ENCODE measurements at places on chromosomes 5 and 9.

DNA sequence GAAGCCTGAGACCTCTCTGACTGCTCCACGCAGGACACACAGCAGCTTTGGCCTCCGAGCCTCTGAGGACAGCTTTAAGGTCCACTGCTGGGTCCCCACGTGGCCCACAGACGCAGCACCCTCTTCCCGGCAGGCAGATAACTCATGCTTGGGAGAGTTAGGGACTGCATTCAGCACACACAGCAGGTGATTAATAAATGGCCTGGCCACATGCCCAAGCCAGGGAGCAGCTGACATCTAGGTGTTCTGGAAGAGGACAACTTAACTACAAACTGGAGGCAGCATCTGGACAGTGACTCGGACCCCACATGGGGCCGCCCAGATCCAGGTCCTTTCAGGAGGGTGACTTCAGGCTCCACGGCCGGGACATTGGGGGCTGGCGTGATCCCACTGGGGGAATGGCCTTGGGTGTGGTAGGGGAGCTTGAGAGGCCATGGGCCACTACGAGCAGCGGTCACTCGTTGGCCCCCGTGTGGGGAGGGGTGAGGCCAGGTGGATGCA lies 11.3 kb downstream of the NINJ1 start:
- DNase-seq: peak; percentile 33

- no peak for DNase-seq
Observed at GRCh38 chr5:5381310-5381913, 41.1 kb upstream of the ICE1 start.

- DNase-seq: no peak
Observed at GRCh38 chr5:119537704-119538103, 85.4 kb downstream of the HSD17B4 start.

- no peak for DNase-seq
Observed at GRCh38 chr5:14182761-14183160, 39.6 kb downstream of the TRIO start.

DNA sequence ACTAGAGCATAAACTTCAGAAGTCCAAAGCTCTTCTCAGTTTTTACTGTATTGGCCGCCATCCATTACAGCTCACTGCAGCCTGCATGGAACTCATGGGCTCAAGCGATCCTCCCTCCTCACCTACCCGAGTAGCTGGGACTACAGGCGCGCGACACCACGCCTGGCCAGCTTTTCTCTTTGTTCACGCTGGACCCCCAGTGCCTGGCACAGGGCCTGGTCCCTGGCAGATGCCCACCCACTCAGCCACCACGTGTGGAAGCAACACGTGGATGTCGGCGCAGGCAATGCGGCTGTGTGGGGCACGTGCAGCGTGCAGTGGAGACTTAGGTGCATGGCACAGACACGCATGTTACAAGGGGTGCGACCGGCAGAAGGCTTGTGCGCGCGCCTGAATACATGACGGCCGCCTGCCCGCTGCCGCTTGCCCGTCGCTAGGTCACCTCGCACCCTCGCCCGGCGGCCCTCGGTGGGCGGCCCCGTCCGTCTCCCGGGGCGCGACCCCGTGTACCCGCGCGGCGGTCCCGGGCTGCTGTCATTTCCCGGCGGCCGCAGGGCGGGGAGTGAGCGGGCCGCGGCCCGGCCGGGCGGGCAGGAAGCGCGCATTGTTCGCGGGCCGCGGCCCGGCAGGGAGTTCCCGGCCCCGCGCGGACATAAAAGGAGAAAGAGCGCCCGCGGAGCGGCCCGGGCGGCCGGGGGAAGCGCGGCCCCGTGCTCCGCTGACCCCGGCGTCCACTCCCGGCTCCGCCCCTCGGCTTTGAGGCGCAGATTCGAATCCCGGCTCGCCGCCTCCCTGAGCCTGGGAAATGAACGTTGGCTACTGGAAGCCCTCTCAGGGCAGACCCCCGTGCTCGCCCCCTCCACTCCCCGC lies 24.1 kb upstream of the PTGS1 start:
- no peak for DNase-seq

DNA sequence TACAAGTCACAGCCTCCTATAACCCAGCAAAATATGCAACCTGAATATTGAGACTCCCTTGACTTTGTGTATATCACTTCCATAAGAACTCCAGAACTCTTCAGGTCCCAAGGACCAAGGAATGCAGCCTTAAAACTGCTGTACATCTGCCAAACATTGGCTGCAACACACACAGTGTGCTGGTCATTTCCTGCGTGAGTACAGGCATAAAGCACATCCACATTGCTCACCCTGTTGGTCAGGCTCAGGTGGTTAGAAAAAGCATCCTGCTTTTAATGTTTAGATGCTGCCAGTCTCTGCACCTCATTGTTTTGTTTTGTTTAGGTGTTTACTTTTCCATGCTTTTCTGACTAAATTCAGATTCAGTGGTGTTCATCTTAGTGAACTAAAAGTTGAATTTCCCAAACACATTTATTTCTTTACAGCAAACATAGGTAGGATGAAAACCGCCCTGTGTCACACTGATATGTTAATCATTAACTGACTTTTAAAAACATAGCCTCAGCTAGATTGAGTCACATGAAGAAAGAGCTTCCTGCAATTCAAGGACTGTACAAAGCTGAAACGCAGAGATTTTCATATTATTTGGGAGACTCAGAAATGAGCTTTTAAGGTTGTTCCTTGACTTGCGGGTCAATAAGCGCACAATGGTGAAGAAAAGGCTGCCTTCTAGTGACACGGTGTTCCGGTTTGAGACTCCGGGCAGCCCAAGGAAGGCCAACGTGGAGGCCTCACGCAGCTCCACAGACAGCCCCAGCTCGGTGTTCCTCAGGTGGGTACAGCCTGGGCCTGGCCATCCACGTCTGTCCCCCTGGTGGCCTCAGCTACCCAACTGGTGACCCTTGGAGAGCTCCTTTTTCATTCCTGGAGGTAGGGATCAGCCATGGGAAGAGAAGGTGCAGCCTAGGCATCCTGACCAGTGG lies 52.2 kb upstream of the GRAMD2B start:
- DNase-seq: no peak

- DNase-seq: no peak
Observed at GRCh38 chr9:68913054-68913453, 100.9 kb downstream of the PRKACG start.

DNA sequence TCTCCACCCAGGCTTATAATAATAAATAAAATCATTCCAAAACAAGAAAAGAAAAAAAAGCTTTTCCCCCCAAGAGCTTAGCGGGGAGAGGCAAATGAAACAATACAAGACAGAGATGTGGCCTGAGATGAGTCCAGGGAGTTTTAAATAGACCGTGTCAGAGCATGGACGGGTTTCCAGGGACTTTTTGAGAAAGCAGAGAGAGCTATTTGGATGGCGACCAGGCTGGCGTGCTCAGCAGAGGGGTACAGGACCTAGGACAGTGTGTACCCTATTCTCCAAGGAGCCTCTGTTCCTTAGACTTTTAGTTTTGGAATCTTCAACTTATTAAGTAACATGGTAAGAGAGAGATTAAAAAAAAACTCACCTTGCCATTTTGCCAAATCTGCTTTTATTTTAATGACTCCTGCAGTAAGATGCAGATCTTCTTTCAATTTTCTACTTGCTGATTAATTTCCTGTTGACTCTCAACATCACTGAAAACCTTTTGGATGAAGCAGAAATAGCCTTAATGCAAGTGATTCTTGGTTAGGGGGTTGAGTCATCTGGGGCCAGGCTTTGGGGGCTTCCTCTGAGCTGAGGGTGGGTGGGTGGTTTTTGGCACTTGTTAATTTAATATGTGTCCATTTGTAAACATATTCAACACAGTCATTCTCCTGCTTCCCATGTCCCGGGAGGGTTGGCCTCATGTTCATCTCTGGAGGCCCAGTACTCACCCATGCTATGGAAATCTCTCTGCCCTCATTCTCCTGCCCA lies 49.6 kb upstream of the OSMR start:
- DNase-seq: no peak

GRCh38 chr9:5838884-5839571 lies 6.1 kb upstream of the ERMP1 start:
- no peak for DNase-seq

DNA sequence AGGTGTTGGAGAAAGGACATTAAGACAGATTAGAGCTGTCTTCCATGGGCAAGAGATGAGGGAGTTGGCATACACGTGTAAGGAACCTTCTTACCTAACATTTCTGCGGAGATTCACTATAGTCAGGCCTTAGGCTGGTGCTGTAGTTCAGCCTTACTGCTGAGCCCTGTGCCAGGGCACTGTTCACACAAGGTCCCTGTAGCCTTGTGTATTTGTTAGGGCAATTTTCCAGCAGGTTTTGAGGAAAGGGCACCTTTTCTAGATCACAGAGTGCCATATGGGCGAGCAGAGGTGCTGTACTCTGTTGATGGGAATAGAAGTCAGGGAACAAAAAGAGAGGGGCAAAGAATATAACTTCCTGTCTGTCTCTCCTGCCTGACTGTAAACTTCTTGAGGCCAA lies 15.6 kb downstream of the PALM2AKAP2 start:
- DNase-seq: no peak

DNA sequence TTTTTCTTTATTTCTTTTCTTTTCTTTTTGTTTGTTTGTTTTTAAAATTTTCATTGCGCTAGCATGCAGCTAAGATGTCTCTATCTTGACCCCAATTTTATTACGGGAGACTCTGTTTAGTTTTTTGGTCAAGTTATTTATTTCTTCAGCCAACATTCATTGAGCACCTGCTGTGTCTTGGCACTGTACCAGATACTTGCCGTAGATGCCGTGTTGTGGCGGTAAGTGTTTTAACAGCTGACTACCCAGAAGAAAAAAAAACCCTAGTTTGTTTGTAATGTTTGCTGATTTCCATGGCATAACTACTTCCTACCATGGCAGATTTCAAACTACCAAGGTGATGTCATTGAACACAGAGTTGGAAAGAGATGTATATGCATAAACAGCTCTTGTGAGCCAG lies 65.0 kb downstream of the UGCG start:
- no peak for DNase-seq

DNA sequence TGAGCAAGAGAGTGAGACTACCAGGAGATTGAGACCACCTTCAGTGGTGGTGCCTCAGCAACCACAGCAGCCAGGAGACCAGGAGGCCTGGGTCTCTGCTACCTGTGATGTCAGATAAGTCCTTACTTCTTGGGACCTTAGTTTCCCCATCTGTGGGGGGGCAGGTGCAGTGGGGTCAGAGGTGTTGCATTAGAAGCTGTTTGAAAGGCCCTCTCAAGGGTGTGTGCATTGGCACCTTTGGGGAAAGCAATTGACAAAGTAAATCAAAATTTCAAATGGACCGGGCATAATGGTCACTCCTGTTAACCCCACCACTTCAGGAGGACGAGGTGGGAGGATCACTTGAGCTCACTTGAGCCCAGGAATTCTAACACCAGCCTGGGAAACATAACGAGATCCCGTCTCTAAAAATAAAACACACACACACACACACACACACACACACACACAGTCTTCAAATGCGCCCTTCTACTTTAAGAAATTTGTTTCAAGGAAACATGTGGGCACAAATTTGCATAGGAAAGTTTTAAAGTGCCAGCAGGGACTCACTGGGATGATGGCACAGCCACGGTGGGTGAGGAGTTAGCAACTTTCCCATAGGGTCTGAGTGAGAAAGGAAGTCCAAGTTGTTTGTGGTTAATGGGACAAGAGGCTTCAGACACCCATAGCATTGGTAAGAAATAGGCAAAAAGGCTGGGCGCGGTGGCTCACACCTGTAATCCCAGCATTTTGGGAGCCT lies 1.3 kb upstream of the AK1 start:
- no peak for DNase-seq

DNA sequence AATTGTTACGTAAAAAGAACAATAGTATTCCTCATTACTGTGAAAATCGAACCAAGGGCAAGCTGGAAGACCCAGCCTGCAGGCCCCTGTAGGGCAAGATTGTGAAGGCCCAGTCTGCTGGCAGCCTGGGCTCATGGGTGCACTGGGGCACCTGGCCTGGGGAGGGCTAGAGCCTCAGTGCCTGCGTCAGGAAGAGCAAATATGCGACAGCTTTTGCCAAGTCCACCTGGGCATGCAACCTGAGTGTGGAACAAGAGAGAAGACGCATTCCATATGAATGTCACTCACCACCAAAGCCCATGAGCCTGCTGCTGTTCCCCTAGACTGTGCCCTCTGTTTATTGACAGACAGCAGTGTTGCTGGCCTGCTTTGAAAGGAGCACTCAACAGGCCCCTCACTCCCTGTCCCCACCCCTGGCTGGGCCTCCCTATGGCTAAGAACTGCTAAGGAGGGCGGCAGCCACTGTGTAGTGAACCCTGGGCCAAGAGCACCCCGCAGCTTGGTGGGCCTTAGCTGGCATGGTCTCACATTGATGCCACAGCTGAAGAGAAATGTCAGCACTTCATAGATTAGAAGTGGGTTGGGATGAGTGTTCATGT lies 28.2 kb downstream of the PSD2 start:
- DNase-seq: no peak

DNA sequence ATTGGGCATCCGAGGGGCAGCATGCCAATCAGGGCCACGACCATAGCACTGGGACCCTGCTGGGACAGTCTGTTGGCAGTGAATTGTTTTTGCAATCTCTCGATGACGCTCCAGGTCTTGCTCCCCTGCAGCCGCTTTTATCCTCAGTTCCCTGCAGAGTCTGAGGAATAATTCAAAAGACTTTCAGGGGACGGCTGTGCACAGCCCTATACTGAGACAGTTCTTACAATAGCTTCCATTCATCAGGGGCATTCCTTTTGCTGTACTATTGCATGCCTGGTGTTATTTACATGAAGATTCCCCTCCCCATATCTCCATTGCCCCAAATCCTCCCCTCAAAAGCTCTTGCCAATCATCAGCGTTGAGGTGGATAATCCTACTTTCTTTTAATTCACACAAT lies 163.3 kb upstream of the WWC1 start:
- DNase-seq: no peak

DNA sequence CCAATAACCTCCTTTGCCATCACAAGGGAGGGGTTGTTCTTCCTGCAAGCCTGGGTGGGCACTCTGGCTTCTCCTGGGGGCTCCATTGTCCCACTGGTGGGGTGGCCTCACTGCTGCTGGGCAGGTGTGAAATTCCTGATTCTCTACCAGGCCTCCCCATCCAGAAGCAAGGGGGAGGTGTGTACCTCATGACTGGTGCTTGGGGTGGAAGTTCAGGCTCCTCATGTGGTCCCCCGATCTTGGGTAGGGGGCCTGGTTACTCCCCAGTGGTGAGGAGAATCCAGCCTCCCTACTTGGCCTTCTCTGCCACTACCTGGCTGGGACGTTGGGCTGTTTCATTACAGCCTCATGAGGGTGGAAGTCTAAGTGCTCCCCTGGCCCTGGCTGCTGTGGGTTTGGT lies 433.9 kb downstream of the IRX2 start:
- DNase-seq: no peak

DNA sequence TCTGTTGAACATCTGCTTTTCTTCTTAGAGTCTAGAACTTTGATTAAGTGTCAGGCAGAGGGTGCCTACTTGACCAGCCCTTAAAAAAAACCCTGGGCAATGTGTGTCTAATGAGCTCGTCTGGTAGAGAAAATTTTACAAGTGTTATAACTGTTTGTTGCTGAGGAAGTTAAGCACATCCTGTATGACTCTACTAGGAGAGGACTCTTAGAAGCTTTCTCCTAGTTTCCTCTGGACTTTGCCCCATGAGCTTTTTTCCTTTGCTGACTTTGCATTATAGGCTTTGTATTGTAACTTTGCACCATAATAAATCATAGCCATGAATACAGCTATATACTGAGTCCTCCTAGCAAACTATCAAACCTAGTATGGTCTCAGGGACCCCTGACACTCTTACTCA lies 39.4 kb downstream of the GNG10 start:
- DNase-seq: no peak

- DNase-seq: no peak
Observed at GRCh38 chr5:75659791-75660450, 48.7 kb downstream of the ANKDD1B start.

Data from right forelimb (tissue), 1 donor.